ENCODE measurements at places on chromosomes 3 and 15.

DNA sequence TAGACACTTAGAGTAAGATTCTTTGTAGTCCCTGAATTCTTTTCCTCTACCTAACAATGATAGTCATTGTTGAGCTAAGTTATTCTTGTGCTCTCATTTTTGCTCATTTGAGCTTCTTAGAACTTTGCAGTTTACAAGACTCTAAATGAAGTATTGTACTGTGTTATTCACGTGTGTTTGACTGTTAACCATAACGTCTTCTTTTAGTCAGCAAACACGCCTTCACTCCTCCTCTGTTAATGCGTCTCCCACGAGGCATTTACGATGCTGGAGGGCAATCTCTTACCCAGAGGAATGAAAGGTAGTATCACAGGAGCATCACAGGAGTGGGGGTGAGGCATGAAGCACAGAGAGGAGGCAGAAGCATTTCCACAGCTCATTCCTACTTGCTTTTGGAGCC lies 14.8 kb upstream of the P2RY14 start:
- no peak for DNase-seq

DNA sequence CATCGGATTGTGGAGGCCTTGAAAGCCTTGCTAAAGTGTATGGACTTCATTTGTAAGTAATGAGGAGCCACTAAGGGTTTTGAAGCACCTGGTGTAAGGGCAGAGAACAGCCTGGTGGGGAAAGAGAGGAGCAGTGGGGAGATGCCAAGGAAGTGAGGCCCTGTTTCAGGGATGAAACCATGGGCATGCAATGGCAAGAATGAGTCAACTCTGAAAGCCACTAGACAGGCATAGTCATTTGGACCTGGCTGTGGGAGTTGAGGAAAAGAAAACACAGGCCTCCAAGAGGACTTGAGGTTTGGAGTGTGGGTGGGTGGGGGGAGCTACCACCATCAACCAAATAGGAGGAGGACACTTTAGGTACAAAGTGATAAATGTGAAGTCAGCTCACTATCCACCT lies 7.6 kb downstream of the XCR1 start:
- no peak for DNase-seq

- DNase-seq, result no peak
Measured at GRCh38 chr15:47349179-47349578, 368.1 kb upstream of the SEMA6D start.

GRCh38 chr15:79310612-79310984 lies 314 bp upstream of the TMED3 start:
- peak; percentile 18 for DNase-seq

- DNase-seq, result peak; percentile 73
Measured at GRCh38 chr15:66765478-66766281, 63.6 kb downstream of the SMAD6 start.

DNA sequence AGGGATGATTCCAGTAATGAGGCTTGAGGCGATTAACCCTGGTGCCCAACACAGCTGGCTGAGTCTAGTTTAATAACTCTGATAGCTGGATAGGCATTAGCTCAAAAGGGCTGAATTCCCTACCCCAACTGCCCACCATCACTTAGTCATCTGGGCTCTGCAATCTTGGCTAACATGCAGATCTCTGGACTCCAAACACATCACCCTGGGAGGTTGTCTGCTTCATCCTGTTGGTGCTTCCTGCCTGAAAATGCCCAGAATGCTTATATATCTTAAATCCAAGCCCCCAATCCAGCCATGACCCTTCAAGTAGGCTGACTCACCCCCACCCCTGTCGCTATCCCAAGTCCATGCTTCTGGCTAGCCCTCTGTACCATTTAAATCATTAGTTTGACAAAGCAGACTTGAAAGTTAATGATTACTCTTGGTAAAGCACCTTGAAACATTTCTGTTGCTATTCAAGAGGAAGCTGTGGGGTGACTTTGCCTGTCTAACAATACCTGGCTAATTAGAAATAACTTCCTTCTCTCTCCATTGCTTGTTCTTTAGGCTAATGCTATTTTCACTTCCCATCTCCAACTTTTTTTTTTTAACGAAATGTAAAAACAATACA lies 107.0 kb upstream of the RORA start:
- DNase-seq, result no peak

Data from HL-60 (cell line).